SJCRH30 (cell line): ENCODE measurements at places on chromosomes 4 and X.

DNA sequence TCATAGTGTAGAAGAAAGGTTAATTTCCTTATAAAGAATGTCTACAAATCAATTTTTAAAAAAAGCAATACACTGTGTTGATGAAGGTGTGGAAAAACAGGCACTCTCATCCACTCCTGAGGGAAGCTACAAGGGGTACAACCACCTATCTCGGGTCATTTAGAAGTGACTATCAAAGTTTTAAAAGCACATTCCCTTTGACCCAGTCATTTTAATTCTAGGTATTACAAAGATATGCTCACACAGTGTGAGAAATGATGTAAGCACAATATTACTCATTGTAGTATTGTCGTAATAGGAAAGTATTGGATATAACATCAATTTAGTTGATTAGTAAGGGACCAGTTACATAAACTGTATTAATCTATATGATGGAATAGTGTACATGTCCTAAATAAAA, 7.4 kb upstream of the HCCS start:
- H3K36me3 ChIP-seq: peaks cover 23% of the 10 kb centered on the region
- H3K27ac ChIP-seq: no peak overlapping the region
- no peak for DNase-seq
- H3K4me1 ChIP-seq: peaks cover 21% of the 10 kb centered on the region
- H3K4me3 ChIP-seq: no peak overlapping the region
- H3K27me3 ChIP-seq: no peaks in the 10 kb centered on the region

- H3K36me3 ChIP-seq: no peaks in the 10 kb centered on the region
- peak; percentile 63 for DNase-seq
- peaks cover 52% of the 10 kb centered on the region for H3K4me1 ChIP-seq
- peak overlapping the region; percentile 27 for H3K4me3 ChIP-seq
Observed at GRCh38 chr4:108555701-108556100, 64.7 kb upstream of the RPL34 start.

GRCh38 chr4:66489370-66489769, 819.1 kb upstream of the EPHA5 start:
- no peaks in the 10 kb centered on the region for H3K36me3 ChIP-seq
- H3K4me3 ChIP-seq: no peak overlapping the region
- no peaks in the 10 kb centered on the region for H3K4me1 ChIP-seq
- no peak overlapping the region for H3K27ac ChIP-seq

DNA sequence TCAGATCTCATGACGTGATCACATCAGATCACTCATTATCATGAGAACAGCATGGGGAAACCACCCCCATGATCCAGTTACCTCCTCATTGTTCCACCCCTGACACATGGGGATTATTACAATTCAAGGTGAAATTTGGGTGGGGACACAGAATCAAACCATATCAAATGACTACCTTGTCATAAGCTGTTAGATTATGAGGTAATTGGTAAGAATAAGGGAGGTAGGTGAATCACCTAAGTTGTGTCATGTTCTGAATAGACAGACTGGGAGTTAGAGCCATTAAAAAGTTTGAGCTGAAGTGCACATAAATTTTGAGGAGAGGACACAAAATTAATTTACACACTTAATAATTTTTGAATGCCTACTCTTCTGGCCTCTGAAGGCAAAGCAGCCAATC, 24.7 kb downstream of the SLC9B1 start:
- H3K4me1 ChIP-seq: no peaks in the 10 kb centered on the region
- H3K27ac ChIP-seq: no peak overlapping the region
- no peaks in the 10 kb centered on the region for H3K27me3 ChIP-seq

- peak overlapping the region; percentile 77 for H3K4me3 ChIP-seq
- peaks cover 21% of the 10 kb centered on the region for H3K4me1 ChIP-seq
- H3K27me3 ChIP-seq: no peaks in the 10 kb centered on the region
- DNase-seq: peak; percentile 74
- H3K36me3 ChIP-seq: peaks cover 3% of the 10 kb centered on the region; the same call in 1 of the 2 replicates
Observed at GRCh38 chr4:84968925-84969324, 2.4 kb upstream of the WDFY3 start.

DNA sequence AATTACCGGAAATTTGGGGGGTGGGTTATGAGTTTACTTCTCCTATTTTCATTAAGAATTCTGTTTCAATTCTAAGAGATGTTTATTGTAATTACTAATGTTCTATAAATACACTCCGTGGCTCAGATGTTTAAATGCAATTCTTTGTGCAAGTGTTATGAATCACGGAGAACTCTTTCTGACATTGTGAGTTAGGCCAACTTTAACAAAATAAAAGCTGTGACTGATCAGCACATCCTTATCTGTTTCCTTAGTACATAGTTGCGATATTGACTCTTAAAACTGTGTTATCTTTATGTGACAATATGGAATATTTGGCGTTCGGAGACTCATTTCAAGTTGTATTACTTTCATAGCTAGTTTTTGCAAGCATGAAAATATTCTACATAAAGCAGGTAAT, 902 bp downstream of the KLHL4 start:
- no peak overlapping the region for H3K27ac ChIP-seq
- no peak for DNase-seq
- H3K27me3 ChIP-seq: no peaks in the 10 kb centered on the region
- no peaks in the 10 kb centered on the region for H3K36me3 ChIP-seq
- peaks cover 5% of the 10 kb centered on the region; the same call in 1 of the 2 replicates for H3K4me1 ChIP-seq

GRCh38 chrX:67624325-67624724, 80.5 kb downstream of the AR start:
- H3K4me3 ChIP-seq: no peak overlapping the region
- H3K27me3 ChIP-seq: no peaks in the 10 kb centered on the region
- DNase-seq: no peak

GRCh38 chrX:139909712-139910111, 23.1 kb downstream of the ATP11C start:
- no peak overlapping the region for H3K4me3 ChIP-seq
- H3K4me1 ChIP-seq: no peaks in the 10 kb centered on the region
- no peaks in the 10 kb centered on the region for H3K36me3 ChIP-seq
- H3K27ac ChIP-seq: no peak overlapping the region
- H3K27me3 ChIP-seq: no peaks in the 10 kb centered on the region
- DNase-seq: no peak

DNA sequence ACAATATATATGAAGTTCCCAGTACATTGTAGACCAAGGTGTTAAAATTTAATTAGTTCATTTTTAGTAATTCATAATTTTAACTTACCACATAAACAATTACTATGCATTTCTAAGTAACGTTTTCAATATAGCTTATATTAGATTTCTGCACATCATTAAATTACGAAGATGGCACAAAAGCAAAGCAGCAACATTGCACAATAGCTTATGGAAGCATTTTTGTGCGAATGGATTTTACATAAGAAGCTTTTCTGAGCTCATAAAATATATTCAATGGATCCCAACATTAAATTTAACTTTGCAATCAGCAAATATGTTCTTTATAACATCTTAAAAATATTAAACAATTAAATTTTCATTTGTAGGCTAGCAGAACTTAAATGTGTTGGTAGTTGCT, 875.4 kb downstream of the ADGRL3 start:
- H3K27me3 ChIP-seq: 0 out of 2 replicates have a peak, but pooled peaks cover 5% of the 10 kb centered on the region
- H3K4me3 ChIP-seq: no peak overlapping the region
- no peaks in the 10 kb centered on the region for H3K4me1 ChIP-seq

DNA sequence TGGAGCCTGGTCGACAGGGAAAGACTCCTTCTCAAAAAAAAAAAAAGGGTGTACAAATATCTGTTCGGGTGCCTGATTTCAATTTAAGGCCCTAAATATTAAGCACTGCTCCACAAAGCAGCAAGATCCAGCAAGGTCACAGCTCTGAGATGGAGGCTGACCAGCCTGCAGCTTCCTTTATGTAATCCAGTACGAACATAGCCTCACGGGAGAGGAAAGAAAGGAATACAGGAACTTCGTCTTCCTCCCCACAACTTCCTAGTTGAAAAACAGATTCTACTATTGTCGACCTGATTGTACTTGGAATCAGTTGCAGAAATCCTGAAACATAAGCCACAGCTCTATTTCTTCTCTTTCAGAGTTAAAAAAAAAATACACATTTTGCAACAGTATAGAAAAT, 53.5 kb upstream of the TBC1D9 start:
- no peak overlapping the region for H3K27ac ChIP-seq
- no peaks in the 10 kb centered on the region for H3K36me3 ChIP-seq
- DNase-seq: no peak
- peaks cover 43% of the 10 kb centered on the region for H3K4me1 ChIP-seq
- H3K27me3 ChIP-seq: no peaks in the 10 kb centered on the region
- no peak overlapping the region for H3K4me3 ChIP-seq

DNA sequence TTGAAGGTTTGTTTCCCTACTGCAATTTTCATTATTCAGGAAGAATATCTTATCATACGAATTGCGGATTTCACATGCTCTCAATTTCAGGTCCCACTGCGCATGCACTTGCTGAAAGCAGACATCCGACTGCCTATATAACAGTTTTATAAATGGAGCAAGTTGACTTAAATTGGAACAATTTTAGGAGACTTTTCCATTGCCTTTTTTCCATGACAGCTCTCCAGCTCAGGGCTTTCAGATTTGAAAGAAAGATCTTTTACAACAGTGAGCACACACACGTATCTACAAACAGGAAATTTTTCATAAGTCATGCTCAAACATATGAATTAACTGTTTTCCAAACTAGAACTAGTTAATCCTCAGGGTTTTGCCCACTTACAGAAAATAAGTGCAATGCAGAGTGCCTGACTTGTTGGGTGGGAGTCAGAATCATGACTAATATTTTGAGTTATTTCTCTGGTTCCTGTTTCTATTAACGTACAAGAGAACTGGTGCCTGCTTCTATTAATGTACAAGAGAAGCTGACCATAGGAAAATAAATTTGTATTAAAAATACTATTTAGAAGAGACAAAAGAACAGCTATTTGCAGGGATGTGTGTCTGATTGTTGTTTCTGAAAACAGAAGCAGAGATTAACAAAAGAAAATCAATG, 137.9 kb downstream of the GPC3 start:
- H3K27ac ChIP-seq: no peak overlapping the region
- H3K36me3 ChIP-seq: no peaks in the 10 kb centered on the region
- H3K27me3 ChIP-seq: no peaks in the 10 kb centered on the region
- DNase-seq: no peak
- peaks cover 4% of the 10 kb centered on the region for H3K4me1 ChIP-seq
- H3K4me3 ChIP-seq: no peak overlapping the region

GRCh38 chrX:130715299-130715698, 187.7 kb downstream of the ENOX2 start:
- no peaks in the 10 kb centered on the region for H3K27me3 ChIP-seq
- H3K4me1 ChIP-seq: no peaks in the 10 kb centered on the region
- no peak overlapping the region for H3K4me3 ChIP-seq
- H3K27ac ChIP-seq: no peak overlapping the region
- no peaks in the 10 kb centered on the region for H3K36me3 ChIP-seq

- H3K27ac ChIP-seq: no peak overlapping the region
- H3K4me3 ChIP-seq: no peak overlapping the region
- H3K27me3 ChIP-seq: no peaks in the 10 kb centered on the region
- peak; percentile 50 for DNase-seq
- H3K36me3 ChIP-seq: no peaks in the 10 kb centered on the region
Observed at GRCh38 chrX:97685753-97686152, 802.0 kb downstream of the RPA4 start.

DNA sequence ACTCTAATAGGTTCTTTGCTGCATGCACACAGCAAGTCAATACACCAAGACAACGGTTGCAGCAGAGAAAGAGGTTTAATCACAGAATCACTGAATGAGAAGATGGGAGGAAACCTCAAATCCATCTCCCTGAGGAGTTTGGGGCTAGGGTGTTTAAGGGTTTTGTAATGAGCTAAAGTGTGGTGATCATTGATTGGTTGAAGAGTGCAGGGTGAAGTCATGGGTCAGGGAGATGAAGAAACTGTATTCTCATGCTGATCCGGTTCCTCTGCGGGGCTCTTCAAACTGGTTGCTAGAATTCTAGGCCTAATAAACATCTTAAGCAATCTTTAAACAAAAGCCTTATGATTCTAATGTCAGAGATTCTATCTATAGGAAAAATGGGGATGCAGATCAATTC, 432.5 kb upstream of the FAM47C start:
- no peaks in the 10 kb centered on the region for H3K27me3 ChIP-seq
- no peak overlapping the region for H3K27ac ChIP-seq
- no peaks in the 10 kb centered on the region for H3K4me1 ChIP-seq
